Left ventricle myocardium superior (tissue), 1 donor: ENCODE measurements at places on chromosomes 16 and 17. TPM values are rescaled to one million over a fixed set of nuclear protein-coding genes. Genes with fewer than 3 reads are reported as not detected.

DNA sequence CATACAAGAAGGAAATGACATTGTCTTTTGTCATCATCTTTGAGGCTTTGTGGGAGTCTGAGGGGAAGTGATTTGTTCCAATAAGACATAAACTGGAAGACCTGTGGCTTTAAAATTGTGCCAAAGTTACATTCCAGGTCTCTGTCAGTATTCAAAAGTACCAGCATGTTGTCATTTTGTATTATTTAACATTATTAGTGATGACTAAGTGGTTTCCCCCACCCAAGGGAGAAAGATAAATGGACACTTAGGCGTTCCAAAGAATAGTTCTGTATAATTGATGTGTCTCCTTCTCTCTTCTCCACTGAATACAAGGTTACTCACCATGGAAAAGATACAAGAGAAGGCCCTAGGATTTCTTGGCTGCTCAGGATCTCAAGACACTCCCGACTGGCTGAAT, 3.8 kb downstream of the CFAP97D1 start:
- DNase-seq: no peak

DNA sequence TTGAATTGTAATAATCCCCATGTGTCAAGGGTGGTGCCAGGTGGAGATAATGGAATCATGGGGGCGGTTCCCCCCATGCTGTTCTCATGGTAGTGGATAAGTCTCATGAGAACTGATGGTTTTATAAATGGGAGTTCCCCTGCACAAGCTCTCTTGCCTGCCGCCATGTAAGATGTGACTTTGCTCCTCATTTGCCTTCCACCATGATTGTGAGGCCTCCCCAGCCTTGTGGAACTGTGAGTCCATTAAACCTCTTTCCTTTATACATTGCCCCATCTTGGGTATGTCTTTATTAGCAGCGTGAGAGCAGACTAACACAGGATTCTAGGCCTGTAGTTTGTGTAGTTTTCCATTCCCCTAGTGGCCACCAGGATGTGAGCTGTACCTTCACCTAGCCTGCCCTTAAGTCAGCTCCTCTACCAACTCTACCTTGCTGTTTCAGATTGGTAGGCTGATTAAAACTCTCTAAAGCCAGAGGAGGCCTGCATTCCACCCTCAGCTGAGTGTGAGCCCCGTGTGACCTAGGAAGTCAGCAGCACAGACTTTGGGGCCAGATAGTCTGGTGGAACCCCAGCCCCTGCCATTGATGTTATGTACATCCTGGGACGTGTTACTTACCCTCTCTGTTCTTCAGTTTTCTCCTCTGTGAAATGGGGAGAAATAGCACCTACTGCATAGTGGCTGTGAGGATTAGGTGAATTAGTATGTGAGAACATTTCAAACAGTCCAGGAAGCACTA, 252.4 kb upstream of the CACNG5 start:
- DNase-seq: no peak

DNA sequence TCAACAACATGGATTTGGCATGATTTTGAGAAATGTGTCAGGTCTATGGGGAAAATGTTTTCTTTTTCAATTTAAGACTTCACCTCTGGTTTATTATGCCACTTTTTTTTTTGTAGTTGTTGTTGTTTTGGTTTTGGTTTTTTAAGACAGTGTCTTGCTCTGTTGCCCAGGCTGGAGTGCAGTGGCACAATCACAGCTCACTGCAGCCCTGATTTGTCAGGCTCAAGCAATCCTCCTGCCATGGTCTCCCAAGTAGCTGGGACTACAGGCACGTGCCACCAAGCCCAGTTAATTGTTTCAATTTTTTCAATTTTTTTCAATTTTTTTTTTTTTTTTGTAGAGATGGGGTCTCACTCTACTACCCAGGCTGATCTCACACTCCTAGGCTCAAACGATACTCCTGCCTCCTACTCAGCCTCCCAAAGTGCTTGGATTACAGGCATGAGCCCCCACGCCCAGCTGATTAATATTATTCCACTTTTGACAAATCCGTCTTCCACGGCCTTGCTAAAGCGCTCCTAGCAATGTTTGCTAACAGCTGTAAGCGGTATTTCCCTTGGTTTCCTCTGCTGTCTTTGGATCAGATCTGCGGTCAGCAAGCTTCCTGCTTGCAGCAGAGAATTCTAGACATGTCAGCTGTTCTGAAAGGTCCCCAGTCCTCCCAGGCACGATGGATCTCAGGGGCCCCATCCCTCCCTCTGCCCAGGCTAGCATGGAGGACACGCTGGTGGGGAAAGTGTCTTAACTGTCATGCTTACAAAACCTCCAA, 7.0 kb upstream of the MILR1 start:
- DNase-seq: no peak

- no peak for DNase-seq
These were observed 102.8 kb downstream of the CMIP start for GRCh38 chr16:81547194-81547938.

DNA sequence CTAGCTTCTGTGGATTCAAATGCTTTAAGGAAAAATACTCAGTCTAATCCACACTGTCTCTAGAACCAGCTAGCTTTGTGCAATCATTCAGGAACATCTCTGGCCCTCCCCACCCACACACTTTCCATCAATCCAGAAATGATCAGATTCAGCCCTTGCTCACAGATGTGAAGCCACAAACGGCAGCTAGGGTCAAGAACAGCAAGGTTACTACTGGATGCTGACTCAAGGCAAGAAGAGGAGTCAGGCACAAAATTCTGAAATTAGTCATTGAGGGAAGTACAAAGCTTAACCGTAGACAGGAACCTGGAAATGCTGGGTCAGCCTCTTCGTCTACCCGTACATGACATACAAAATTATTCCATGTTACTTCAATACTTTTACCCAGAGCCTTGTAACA, 174.6 kb downstream of the CDH13 start:
- no peak for DNase-seq

- DNase-seq: no peak
These were observed 760 bp upstream of the SEC14L5 start for GRCh38 chr16:4957420-4957719.

DNA sequence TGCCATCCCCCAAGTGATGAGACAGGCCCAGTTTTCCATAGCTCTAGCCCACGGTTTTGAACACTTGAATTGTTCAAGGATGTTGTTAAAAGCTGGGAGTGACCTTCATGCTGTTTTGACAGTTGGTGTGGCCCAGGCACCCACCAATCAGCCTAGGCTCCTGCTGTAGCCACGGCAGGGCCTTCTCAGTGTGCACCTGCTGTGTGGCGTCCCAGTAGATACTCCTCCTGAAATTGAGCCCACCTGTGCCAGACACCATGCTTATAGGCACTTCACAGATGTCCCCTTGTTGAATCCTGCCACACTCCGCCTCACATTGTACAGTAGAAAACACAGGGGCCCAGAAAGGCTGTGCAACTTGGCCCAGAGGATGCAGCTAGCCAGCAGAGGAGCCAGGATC, 86.4 kb downstream of the SOCS1 start:
- DNase-seq: peak; percentile 12

GRCh38 chr17:56795221-56795865, 38.4 kb downstream of the C17orf67 start:
- no peak for DNase-seq

DNA sequence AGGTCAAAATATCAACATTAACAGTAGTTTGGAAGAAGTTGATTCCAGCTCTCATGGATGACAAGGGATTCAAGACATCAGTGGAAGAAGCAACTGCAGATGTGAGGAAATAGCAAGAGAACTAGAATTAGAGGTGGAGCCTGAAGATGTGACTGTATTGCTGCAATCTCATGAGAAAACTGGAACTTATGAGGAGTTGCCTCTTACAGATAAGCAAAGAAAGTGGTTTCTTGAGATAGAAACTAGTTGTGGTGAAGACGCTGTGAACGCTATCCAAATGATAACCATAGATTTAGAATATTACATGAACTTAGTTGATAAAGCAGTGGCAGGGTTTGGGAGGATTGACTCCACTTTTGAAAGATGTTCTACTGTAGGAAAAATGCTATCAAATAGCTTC, 67.8 kb downstream of the GOSR1 start:
- DNase-seq: no peak

GRCh38 chr17:63516910-63517824, 6.0 kb upstream of the KCNH6 start:
- no peak for DNase-seq

DNA sequence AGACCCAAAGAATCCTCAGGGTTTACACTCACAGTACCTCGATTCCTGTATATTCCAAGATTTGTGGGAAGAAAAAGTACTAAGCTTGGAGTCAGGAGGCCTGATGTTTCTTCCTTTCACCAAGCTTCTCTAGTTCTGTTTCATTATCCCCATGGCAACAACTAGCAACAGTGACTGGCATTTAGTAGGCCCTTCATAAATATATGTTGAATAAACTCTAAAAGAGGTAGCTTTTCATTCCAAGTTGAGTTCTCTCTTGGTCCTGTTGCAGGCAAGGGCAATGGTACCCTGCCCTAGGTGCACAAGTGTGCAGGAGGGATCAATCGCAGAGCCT, 527 bp upstream of the UBE2Z start:
- DNase-seq: no peak

- DNase-seq: no peak
These were observed 84.6 kb downstream of the PARN start for GRCh38 chr16:14545346-14545884.

The CMTR2 gene
- 8.5 TPM for total RNA-seq

The MAF gene
- 18.8 TPM for total RNA-seq
